ENCODE measurements at places on chromosomes 5 and 9.

DNA sequence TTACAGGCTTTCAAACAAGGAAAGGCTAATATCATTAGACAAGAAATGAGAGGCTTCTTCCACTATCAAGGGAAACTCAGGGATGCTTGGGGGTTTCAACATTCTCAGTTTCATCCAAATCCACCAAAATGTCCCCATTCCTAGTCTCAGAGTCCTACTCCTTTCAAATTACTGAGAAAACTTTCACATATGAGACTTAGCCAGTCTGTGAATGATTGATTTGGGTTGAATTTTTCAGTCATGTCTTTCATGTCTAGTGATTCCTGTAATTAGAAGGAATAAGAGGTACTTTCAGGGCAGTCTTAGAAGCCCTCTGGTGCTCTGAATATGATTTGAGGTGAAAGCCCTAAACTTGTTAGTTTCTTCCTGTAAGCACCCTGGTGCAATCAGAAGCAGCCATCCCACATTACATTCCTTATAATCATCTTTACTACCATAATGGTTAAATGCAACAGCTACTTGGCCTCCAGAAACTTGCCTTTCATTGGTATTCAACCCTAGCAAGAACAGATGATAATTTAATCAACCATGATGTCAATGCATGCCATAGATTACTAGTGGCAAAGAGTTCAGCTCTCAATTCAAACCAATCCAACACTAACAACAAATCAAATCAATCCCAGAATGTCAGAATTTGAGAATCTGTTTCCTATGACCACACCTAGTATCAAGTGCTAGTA lies 50.7 kb upstream of the RIC1 start:
- no peak for DNase-seq

DNA sequence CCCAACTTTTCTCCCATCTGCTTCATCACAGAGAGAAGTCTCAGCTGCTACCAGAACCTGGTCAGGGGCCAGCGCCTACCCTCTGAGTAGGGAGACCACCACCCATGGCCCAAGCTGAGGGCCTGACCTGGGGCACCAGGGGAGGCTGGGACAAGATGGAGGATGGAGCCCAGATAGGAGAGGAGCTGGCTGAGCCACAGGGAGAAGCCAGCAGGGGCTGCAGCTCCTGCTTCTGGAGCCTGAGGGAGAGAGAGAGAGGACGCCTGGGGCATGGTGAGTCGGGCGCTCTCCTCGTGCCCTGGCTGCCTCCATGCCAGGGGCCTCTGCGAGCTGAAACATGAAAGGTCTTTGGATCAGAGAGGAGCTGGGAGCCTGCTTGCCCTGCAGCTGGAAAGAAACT lies 1.4 kb upstream of the FOXI1 start:
- no peak for DNase-seq

GRCh38 chr9:120616966-120617935 lies 37.3 kb upstream of the CDK5RAP2 start:
- DNase-seq = no peak

- no peak for DNase-seq
Observed at GRCh38 chr5:174303437-174304045, 258.0 kb downstream of the NSG2 start.

GRCh38 chr5:91301106-91301846 lies 81.8 kb downstream of the ARRDC3 start:
- no peak for DNase-seq

GRCh38 chr9:438066-438465 lies 223.4 kb downstream of the DOCK8 start:
- DNase-seq = no peak

DNA sequence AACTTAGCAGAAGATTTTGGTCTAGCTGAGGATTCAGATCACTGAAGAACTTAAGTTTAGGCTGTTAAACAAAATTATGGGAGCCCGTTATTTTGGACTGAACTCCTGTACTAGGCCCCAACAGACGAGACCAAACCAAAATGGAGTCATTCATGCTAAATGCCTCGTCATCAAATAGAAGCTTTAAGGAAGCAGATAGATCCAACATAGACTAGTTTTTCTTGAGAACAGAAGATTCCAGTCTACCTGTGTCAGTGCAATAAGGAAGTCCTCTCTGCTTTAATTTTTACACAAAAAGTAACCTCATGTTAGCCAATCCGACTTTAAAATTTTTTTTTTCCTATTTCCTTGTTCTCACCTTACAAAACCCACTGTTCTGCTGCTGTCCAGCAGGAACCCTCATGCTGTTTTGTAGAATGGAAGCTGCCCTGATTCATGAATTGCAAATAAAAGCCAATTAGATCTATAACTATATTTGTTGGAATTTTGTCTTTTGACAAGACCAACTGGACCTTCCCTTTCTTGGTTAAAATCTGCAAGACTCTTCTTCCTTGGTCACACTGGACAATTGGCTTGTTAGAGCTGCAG lies 29.0 kb upstream of the GOLM1 start:
- DNase-seq = no peak

DNA sequence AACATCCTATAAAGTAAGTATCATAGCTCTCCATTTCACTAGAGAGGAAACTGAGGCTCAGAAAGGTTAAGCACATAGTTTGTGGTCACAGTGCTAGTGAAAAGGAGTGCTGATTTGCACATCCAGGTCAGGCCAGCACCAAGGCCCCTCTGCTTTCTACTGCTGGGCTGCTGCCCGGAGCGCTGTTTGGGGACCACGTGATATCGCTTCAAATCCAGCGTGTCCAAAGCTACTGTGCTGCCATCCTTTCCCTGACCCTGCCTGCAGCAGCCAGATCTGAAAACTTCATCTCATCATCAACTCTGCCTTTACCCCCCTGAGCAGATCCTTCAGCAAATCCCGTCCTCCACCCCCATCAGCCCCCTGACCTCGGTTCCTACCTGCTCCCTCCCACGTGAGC lies 40.7 kb upstream of the AKNA start:
- DNase-seq = no peak

DNA sequence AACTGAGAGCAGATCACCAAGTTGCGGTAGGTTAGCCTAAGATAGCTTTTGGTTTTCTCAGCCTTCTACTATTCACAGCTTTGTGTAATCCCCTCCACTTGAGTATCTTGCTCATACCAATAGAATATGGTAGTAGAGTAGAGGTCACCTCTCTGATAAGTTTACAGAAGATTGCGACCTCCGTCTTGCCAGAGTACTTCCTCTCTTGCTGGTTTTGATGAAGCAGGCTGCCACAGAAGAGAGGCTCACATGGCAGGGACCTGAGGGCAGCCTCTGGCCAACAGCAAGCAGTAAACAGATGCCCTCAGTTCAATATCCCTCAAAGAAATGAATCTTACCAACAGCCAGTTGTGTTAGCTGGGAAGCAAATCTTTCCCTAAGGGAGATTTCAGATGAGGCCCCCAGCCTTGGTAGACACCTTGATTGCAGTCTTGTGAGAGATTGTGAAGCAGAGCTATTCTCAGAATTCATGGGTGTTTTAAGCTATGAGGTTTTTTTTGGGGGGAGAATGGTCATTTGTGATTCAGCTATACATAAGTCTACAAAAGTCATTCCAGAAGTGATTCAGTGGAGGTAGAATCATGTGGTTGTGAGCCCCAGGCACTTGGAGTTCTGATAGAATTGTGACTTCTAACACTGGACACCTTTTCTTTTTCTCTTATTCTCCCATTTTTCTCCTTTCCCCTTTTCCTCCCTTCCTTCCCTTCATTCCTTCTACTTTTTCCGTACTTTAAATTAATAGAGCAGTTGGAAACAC lies 22.7 kb upstream of the CDKN2B start:
- DNase-seq = no peak

GRCh38 chr5:151679421-151680155 lies 7.1 kb downstream of the SPARC start:
- DNase-seq = no peak

Measured in left ventricle myocardium inferior (tissue), 1 donor.